Thymus (tissue), 14 donors: ENCODE measurements at places on chromosomes 5 and 9. TPM values are rescaled to one million over a fixed set of nuclear protein-coding genes. Genes with fewer than 3 reads are reported as not detected.

The FBP1 gene
- total RNA-seq, result 0.76 TPM

DNA sequence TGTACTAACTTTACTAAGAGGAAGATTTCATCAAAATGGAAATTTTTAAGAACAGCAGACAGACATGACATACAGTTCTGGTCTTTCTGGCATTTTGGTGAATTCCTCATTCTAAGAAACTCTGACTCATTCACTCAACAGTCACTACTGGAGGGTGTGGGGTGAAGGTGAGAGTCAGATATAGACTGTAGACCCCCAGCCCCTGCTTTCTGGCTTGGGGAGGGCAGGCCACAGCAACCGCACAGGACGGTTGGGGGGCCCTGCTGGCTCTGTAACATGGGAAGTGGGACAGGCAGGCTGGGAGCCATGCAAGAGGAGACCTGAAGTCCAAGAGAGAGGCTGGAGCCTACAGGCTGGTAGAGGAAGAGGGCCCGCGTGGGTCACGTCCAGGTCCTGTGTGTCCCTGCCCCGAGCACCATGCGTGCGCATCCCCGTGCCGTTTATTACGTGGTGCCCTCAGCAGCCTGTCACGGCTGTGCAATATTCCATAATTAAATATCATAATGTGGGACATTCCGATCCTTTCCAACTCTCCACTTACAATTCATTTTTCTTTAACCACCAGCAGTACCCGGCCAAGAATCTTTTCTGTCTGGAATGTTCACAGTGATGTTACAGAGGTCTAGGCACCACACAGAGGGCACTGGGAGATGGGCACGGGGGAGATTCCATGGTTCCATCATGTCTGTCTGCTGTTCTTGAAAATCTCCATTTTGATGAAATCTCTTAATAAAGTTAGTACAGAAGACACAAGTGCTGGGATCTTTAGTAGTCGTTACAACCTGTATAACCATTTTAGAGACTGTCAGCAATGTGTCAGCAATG lies 75.5 kb downstream of the SEMA4D start:
- DNase-seq, result no peak

GRCh38 chr5:138737494-138738265 lies 15.5 kb upstream of the CTNNA1 start:
- DNase-seq, result no peak

The RPL37 gene
- 2,843 TPM for total RNA-seq

DNA sequence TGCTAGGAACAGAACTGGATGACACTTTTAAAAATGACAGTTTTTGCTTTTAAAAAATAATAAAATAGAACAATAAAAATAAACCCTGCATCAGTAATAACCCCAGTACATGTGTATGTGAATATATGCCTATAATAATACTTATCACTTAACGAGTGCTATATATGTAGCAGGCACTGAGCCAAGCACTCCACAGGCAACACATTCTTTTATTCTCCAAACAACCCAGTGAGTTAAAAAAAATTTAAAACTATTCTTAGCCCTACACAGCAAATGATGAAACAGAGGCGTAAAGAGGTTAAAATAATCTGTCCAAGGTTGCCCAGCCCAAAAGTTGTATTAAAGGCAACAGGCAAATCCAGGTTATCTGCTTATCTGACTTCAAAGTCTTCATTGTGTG lies 124.5 kb upstream of the SMIM23 start:
- DNase-seq, result no peak

The BTNL8 gene
- 0.24 TPM for total RNA-seq

DNA sequence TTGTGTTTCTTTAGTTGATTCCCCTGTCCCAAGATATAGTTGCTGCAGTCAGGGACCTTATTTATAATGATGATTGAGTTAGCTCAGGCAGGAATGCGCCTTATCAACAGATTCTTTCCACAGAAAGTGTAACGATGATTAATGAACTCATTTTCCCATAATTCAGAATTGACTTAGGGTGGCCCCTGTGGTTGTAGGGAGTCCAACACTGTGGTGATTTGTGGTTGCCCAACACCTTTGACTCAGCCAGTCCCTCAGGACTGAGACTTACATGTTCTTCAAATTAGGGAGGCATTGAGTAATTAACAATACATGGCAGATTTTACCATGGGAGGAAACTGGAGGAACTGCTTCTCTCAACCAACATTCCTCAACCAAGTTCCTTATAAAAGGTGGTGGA lies 221.9 kb downstream of the GABRG2 start:
- no peak for DNase-seq

The N4BP3 gene
- 1.9 TPM for total RNA-seq

The C9 gene
- 0.19 TPM for total RNA-seq

The SV2C gene
- 0.05 TPM for total RNA-seq

The TAF11L12 gene
- total RNA-seq, result not detected

DNA sequence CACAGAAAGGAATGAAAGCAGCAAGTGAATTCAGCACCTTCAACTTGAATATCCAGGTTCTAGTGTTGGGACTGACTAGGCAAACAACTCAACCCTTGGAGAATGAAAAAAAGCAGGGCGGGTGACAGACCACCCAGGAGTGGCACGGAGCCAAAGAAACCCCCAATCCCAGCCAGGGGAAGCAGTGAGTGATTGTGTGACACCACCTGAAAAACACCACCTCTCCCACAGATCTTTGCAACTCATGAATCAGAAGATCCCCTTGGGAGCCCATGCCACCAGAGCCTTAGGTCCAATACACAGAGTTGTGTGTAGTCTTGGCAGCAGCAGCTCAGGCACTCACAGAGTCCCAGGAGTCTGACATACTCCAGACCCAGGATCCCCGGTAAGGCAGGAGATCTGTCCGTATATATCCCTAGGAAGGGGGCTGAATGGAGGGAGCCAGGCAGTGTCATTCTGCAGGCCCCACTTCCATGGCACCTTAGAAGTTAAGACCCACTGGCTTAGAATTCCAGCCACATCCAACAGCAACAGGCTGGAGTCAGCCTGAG lies 22.1 kb upstream of the ROR2 start:
- DNase-seq, result no peak

The NR6A1 gene
- 0.47 TPM for total RNA-seq

DNA sequence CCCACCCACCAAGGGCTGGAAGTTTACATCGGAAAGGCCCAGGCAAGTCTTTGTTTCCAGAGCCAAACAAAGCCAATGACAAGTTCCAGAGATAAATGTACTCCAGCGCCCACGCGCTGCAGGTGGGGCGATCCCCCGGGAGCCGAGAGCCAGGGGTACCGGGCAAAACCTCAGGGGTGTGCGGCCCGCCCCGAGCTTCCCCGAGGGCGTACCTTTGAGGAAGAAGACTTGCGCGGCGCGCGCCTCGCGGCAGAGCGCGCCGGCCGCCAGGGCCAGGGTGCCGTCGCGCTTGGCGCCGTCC lies 671 bp downstream of the DUSP1 start:
- no peak for DNase-seq

- DNase-seq, result no peak
Measured at GRCh38 chr5:79585116-79585515, 27.1 kb upstream of the TENT2 start.

The DDX4 gene
- 0.57 TPM for total RNA-seq

GRCh38 chr5:1029282-1029944 lies 20.8 kb downstream of the NKD2 start:
- DNase-seq, result no peak

GRCh38 chr5:160457252-160457651 lies 35.6 kb downstream of the PTTG1 start:
- DNase-seq, result no peak

GRCh38 chr5:59245198-59245597 lies 648.3 kb downstream of the PDE4D start:
- no peak for DNase-seq

DNA sequence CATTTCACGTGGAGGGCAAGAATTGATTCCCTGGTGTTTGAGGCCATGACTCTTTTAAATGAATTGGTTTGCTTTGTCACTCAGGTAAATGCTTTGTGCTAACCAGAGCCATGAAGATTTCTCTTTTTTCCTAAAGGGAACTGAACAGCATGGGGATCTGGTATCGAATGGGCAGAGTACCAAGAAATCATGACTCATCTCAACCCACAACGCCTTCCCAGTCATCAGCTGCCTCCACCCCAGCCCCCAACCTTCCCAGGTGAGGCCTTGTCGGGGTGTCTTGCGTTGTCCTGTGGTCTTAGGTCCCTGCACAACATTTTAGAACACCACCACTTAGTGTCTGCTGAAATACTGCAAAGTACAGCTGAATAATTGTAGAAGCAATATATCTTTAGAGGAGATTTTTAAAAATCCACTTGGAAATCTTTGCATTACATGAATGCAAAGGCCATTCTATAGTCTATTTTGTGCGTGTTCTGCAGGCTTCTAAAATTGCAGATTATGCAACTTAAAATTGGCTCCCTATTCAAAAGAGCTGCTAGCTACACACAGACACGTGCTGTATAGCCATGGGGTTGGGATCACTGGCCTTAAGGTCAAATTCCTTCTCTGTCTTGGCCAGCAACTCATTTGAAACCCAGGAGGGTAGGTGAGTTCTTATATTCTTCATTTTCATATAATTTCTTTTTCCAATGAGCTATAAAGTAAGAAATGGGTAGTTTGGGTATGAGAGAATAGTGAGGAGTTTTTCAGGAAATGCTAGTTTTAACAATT lies 69.0 kb downstream of the MVB12B start:
- DNase-seq, result no peak

- no peak for DNase-seq
Measured at GRCh38 chr9:113668061-113668460, 204.5 kb downstream of the RGS3 start.

DNA sequence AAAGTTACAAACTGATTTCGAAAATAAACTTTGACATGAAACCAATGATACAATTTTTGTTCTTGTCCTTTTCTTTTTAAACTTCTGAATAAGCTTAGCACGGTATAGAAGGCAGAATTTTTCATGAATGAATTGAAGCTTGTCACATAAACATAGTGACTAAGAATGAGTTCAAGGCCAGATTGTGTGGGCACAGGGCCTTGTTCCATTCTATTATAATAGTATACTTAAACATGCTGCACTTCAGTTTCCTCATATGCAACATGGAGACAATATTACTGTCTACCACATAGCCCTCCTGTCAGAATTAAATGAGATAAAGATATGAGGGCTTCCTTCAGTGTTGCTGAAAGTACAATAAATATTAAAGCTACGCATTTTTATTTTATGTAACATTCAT lies 204.2 kb upstream of the HAPLN1 start:
- no peak for DNase-seq
